GM12878 (cell line): ENCODE measurements at places on chromosomes 3 and 15.

DNA sequence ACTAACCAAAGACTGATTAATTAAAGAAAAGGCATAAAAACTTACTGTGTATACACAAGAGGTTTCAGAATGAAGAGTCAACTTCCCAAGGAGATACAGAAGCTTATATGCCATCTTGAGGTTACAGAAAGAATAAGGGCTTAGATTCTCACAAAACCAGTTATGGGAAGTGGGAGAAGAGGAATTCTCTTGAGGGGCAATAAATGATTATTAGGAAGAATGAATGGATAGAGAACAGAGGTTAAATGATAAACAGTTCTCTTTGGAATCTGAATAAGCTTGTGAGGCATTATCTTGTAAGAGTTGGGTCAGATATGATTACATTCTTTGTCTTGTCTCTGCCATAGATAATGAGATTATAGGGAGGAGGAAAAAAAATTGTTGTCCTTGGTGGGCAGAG lies 126.7 kb upstream of the SPATA16 start:
- DNase-seq, result no peak

- no peak for DNase-seq
Measured at GRCh38 chr3:46604127-46604526, 8.2 kb upstream of the FAM240A start.

DNA sequence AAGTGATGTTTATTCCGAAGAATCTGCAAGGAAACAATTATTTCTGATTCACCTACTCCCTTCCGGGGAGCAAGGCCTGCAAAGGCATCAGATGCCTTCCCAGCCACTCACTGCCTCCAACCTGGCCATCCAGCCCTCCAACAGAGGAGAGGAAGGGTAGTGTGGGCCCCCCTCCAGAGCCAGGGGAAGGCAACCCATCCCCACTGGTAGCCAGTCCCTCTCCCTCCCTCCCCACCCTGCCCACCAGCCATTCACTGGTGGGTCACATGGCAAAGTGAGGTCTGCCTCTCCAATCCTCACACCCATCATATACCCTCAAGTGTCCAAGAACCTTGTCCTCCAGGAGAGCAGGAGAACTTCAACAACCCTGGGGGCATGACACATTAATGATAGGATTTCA lies 2.4 kb upstream of the VIPR1 start:
- DNase-seq, result no peak

DNA sequence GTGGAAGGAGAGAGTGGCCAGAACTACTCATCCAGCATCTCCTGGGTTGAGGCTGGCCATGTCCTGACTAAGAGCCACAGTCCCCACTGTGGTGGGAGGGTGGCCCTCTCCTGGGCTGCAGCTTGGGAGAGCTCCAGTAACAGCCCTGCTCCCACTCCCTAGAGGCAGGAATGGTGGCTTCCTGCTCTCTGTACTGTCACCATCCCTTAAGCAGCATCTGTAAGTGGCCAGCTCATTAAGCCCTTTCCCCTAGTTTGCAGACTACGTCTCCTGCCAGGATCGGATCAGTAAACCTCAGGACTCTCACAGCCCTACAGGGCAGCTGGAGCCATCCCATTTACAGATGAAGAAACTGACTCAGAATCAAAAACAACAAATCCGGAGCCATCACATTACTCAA lies 30.5 kb downstream of the DNAJB8 start:
- DNase-seq, result no peak

DNA sequence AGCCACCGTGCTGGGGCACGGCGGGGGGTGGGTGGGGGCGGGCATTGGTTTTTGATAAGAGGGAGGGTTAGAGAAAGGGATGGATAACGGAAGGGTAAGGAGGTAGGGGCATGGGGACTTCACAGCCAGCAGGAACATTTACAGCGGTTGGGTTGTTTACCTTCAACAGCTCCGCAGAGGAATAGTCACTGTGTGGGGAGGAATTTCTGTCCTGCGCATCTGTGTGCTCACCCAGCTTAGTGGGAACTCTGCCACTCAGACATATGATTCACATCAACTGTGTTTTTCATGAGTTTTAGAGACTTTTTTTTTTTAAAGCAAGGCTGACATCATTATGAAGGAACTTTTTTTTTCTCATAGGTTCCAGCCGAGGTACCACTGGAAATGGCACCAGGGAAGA lies 19.6 kb downstream of the CHRD start:
- no peak for DNase-seq

GRCh38 chr3:194369522-194370279 lies at the start of gene LRRC15:
TSS of gene LRRC15 (minus strand) at chr3:194369743. CDS start at chr3:194361043, 8,700 bp downstream.
- no peak for DNase-seq

DNA sequence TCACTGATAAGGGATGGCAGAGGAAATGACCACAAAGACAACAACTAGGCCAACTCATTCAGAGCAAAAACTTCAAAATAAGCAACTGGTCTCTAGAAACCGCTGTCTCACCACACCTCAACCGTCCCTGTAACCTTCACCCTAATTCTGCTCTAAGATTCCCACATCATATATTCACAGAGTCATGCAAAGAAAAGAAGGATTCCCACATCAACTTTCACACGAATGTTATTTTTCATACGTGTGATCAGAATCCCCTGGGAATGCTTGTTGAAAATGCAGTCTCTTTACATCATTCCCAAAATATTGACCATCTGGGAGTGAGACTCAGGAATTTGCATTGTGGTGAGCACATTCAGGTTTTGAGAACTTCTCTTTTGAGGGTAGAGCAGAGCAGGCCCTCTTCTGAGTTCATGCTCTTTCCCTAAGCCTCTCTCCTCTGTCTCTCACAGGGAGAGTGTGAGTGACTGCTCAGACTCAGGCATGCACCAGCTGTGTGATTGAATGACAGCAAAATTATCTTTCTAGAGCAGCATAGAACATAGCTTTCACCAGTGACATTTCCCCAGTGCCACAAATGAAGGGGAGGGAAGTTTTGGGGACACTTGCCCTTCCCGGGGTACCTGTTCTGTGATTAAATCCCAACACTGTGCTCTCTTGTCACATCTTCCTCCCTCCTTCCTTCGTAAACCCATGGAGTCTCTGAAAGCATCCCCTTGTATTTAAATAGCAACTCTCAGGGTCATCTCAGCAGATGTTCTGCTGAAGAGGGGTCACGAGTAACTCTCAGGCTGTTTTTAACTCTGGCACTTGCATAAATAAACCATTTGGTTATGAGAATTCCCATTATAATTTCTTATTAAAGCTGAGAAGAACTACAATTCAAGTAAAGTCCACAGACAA lies 170.9 kb downstream of the PLCL2 start:
- peak; percentile 90 for DNase-seq

- DNase-seq, result no peak
Measured at GRCh38 chr3:129211772-129212171, 28.1 kb upstream of the CNBP start.

DNA sequence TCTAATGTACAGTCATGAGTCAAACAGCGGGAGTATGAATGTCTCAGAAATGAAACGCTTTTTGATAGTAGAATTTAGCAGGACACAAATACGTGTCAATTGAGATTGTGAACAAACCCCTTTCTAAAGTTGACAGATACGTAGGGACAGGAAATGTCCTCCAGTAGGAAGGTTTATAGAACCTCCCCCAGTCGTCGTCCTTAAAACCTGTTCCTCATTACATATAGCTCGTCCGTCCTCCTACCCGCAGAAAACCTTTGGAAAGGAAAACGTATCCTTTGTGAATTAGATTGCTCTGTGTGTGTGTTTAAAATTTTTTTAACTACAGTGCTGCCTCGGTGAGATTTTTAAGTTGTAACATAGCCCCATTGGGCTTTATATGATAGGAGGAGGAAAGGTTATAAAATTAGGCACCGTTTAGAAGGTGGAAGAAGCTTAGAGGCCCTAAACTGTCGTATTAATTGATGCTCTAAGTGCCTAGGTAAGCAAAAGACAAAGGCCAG lies 4.1 kb downstream of the UBE2E1 start:
- DNase-seq, result no peak

- DNase-seq, result no peak
Measured at GRCh38 chr3:142915636-142916035, 26.8 kb upstream of the PCOLCE2 start.

DNA sequence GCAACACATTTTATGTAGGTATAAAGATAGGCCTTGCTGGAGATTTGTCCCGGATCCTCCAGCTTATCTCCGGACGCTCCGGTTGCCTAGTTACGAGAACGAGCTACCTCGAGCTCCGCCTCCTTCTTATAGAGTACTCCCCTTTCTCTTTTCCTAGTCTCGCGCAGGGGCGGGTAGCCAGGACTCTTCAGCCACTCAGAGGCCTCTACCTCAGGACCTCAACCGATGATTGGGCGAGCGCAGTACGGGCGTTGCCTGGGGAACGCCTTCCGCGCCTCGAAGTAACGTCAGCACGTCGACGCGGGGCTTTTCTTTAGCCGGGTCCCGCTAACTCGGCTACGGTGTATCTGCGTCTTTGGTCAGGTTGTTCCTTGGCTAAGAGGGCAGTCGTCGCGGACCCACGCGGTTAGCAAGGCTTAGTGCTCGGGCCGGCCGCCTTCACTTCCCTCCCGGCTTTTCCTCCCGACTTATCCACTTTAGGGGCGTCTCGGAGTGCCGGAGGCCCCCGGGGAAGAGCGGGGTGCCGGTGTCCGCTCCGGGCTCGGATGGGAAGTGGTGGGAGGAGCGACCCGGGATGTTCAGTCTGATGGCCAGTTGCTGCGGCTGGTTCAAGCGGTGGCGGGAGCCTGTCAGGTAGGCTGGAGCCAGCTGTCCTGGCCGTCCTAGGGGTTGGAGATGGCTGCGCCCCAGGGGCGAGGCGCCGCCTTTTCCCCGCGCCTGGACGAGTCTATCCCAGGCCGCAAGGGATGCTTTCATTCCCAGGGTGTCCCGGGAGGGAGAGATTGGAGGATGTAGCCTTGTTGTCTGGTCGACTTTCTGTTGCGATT lies at the start of gene ARL13B:
ARL13B (plus strand) TSS at position 306 of the 827 bp plus-strand sequence; CDS start at position 575, 269 bp downstream.
- peak; percentile 90 for DNase-seq

- DNase-seq, result no peak
Measured at GRCh38 chr3:108200578-108200977, 21.6 kb downstream of the IFT57 start.

GRCh38 chr3:127624063-127624462 lies 4.9 kb upstream of the PODXL2 start:
- no peak for DNase-seq

- DNase-seq, result no peak
Measured at GRCh38 chr15:58163985-58164384, 25.8 kb downstream of the AQP9 start.

- DNase-seq, result no peak
Measured at GRCh38 chr3:18238746-18239331, 186.3 kb downstream of the SATB1 start.

- no peak for DNase-seq
Measured at GRCh38 chr3:138800248-138800647, 34.5 kb downstream of the PIK3CB start.

GRCh38 chr3:192482391-192482790 lies 244.9 kb downstream of the FGF12 start:
- no peak for DNase-seq

- DNase-seq, result no peak
Measured at GRCh38 chr3:99949956-99950670, 132.5 kb downstream of the CMSS1 start.

GRCh38 chr3:45597581-45597980 lies 3.0 kb downstream of the LIMD1 start:
- DNase-seq, result no peak

DNA sequence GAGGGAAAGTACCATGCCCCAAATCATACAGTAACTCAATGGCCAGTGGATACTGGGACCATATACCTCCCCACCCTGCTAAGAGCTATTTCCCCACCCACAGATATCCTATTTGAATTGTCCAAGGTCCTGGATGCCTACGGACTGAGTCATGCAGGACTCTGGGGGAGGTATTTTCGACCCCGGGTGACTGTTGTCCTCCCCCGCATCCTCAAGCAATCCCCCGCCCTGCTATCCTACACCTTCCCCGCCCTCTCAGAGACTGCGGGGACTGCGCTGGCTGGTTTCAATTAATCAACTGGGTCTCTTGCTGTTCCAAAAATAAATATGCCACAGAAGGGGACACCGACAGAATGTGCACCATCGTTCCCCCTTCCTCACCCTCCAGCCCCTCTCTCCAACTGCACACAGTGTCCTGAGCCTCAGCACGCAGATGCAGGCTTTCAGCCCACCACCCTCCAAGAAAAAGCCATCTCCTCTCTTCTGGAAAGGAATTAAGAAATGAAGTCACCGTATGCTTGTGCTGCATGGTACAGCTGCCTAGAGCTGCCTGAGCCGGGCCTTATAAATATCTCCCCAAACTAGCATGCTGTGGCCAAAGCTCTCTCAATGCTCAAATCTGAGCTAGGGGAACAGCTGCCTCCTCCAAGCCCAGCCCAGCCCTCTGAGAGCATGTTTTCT lies 8.1 kb downstream of the CAV3 start:
- no peak for DNase-seq

DNA sequence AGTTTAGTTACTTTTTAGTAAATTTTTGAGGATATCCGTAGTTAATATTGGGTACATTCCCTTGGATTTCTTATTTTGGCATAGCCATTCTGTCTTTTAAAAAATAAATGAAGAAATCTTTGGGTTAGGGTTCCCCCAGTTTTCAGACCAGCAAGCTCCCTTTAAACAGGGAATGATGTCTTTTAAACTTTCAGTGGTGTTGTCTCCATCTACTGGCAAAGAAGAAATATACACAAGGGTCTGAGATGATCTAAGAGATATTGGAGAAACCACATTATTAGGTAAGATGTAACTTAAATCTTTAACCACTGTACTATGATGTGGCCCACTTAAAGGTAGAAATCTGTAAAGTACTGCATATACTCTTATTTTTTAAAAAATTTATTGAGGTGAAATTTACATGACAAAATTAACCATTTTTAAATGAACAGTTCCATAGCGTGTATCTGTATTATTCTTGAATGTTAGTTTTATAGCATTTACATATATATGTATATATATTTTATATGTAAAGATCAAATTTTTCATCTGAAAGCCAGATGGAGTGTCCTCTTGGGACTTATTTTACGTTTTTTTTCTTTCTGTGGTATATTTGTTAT lies 35.1 kb upstream of the EIF3J start:
- DNase-seq, result no peak

GRCh38 chr3:32934150-32934742 lies 17.2 kb upstream of the CCR4 start:
- no peak for DNase-seq

DNA sequence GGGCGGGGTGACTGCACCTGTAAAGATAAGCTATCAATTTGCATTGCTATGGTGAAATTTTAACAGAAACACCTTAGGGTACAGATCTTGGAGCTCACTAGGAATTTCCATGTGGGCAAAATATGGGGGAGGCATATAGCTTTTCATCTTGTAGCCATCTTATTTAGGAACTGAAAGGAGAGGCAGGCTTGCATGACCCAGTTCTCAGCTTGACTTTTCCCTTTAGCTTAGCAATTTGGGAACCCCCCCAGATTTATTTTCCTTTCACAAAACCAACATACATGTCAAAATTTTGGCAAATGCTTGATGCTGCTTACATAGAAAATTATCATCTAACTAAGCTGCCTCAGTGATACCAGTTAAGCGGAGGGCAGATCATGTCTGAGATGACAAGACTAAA lies 55.0 kb upstream of the EIF1B start:
- no peak for DNase-seq
